Foreskin keratinocyte (primary cell): ENCODE measurements at places on chromosomes 6 and 20. TPM values are rescaled to one million over a fixed set of nuclear protein-coding genes. Genes with fewer than 3 reads are reported as not detected.

DNA sequence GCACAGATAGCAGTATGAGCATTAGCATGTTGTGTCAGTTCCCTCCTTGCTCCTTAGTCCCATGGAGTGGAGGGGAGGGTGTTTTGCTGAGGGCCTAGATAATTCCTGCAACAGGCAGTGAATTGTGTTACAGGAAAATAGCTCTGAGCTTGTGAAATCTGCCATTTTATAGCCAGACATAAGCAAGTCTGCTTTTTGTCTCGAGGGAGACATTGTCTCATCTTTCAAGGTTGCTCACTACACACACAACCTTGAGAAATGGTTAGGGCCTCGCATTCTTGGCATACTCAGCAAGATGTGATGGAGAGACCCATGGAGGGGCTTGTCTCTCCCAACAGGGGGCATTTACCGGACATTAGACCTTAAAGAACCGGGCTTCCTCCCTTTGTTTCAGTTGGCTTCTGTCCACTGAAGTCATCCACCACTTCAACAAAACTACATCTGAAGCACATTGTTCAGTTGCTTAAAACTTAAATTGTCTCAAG lies 108.0 kb upstream of the FOXO3 start:
- no peaks in the 10 kb centered on the region for H3K4me1 ChIP-seq
- H3K27me3 ChIP-seq = no peaks in the 10 kb centered on the region

FNDC1 gene
- total RNA-seq = 0.03 and 0.04 TPM in 2 replicates

RAET1E gene
- 1.1 and 1.5 TPM in 2 replicates for total RNA-seq

PRSS35 gene
- total RNA-seq = not detected in 2 replicates

PTGIS gene
- not detected in 2 replicates for total RNA-seq

GPR63 gene
- total RNA-seq = 2.8 and 3.2 TPM in 2 replicates

PLN gene
- not detected in 2 replicates for total RNA-seq
